ENCODE measurements at places on chromosomes 13 and 19.

GRCh38 chr19:47660435-47660832 is 51.5 kb downstream of the BICRA start:
- DNase-seq = no peak

GRCh38 chr19:55640577-55641425 is at the start of gene ZNF580:
ZNF580 (plus strand) TSS chr19:55641002; CDS start chr19:55642509, 1,507 bp downstream.
- peak; percentile 51 for DNase-seq

- DNase-seq = no peak
Observed at GRCh38 chr13:74683411-74683810, 549.2 kb upstream of the KLF12 start.

DNA sequence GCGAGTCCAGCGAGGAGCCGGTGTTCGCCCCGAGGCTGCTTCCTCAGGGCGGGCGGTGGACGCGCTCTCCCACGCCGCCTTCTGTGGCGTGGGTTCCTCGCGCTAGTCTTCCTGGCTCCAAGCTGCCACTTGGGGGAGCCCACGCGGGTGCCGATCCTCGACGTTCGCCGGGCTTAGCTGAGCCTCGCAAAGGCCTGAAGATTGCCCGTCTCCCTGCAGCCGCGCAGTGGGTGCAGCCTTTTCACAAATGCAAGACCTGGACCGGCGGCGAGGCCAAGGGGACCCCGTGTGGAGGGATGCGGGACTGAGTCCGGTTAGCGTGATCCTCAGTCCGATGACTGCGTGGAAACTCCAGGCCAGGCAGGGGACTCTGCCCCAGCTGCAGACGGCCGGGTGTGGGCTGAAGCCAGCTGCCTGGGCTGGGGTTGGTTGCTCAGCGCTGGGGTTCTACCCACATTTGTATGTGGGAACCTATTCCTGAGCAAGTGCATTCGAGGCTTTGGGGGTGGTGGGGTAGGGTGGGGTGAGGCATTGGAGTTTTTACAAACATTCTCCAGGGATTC is 16.6 kb upstream of the LRP3 start:
- DNase-seq = peak; percentile 76

DNA sequence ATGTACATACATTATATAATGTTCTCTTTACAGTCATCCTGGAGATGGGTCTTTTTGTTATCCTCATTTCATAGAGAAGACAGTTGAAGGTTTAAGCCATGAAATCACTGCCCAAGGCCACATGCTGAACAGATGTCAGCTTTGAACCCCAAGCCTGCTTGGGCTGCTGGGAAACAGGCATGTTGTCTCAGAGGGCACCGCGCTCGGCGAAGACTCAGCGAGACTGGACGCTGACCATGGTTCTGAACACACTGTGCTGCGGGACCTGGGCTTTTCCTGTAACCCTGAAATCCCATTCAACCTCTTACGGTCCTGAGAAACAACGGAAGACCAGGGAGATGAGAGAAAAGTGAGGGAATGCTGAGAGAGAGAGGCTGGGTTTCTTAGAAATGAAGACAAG is 27.3 kb downstream of the LRFN3 start:
- DNase-seq = no peak

GRCh38 chr19:6737873-6738786 is 750 bp upstream of the GPR108 start:
- DNase-seq = no peak

GRCh38 chr19:35430409-35431144 is 17.5 kb upstream of the FFAR2 start:
- no peak for DNase-seq

- DNase-seq = no peak
Observed at GRCh38 chr19:2176337-2176994, 12.7 kb downstream of the DOT1L start.

- no peak for DNase-seq
Observed at GRCh38 chr13:111034811-111035210, 80.3 kb upstream of the ARHGEF7 start.

DNA sequence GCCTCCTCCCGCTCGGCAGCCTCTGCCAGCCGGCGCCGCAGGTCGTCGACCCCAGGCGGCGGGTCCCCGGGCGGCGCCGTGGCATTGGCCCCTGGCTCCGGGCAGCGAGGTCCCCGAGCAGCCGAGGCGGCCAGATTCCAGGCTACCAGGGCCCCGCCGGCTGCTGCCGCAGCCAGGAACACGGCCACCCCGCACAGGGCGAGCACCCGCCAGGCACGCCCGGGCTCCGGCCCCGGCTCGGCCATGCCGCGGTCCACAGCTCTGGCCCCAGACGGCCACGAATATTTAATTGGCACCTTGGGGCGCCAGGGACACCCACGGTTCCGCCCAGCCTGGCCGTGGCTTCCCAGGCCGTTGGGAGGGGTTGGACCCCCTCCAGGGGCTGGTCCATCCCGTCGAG is at the start of gene CCDC194:
TSS of gene CCDC194 (minus strand) at position 283 of the 400 bp plus-strand sequence. CDS start at position 245, 38 bp downstream.
- no peak for DNase-seq

DNA sequence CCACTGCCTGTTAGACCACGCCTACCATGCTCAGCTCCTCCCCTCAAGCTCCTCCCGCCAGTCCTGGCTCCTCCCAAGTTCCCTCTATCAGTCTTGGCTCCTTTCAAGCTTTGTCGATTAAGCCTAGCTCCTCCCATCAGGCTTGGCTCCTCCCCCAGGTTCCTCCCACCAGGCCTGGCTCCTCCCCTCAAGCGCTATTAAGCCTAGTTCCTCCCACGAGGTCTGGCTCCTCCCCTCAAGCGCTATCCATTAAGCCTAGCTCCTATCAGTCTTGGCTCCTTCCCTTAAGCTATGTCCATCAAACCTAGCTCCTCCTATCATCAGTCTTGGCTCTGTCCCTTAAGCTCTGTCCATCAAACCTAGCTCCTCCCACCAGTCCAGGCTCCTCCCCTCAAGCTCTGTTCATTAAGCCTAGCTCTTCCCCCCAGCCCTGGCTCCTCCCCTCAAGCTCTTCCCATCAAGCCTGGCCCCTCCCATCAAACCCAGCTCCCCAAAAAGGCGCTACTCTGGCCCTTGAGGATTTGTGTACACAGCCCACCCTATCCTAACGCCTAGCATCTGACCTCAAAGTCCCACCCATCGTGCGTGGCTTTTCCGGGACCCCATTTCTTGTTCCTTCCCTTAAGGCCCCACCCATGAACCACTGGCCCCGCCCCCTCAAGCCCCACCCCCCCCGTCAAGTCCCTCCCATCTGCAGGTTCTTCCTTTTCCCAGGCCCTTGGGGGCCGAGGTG is 10.0 kb downstream of the CAMSAP3 start:
- no peak for DNase-seq

Data from activated gamma-delta T cell (primary cell).